ENCODE measurements at places on chromosomes 3 and 15.

- no peak for DNase-seq
Observed at GRCh38 chr3:53478166-53478830, 16.1 kb upstream of the CACNA1D start.

DNA sequence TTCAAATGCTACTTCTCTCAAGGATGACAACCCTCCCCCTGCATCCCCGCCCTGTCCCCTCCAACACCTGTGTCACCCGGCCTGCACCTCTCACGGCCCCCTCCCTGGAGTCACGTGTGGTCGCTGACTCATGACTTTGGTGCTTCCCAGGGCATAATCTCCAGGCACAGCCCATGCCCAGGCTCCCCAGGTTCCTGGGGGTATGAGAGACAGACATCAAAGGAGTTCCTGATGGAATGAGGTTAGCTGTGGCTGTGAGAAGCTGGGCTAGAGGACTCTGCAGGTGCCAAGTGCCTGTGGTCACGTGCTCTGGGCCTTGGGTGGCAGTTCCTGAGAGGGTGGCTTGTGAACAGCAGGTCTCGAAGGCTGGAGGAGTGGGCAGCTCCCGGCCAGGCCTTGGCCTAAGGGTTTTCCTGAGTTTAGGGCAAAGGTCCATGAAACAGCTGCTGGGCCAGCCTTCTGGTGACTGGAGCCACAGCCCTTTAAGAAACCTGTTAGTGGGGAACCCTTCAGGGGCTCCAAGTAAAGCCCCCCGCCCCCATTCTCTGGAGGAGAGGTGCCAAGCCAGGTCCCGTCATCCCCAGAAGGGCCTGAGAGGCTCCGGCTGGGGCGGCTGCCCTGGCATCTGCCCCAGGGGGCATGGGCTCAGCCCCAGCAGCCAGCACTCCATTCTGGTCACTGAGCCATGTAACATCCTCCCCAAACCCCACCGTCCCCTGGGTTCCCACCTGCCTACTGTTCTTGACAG is 230.0 kb downstream of the XXYLT1 start:
- DNase-seq: no peak

- no peak for DNase-seq
Observed at GRCh38 chr3:17459470-17459993, 282.9 kb downstream of the TBC1D5 start.

GRCh38 chr3:69445024-69445423 is 59.1 kb upstream of the FRMD4B start:
- DNase-seq: no peak

DNA sequence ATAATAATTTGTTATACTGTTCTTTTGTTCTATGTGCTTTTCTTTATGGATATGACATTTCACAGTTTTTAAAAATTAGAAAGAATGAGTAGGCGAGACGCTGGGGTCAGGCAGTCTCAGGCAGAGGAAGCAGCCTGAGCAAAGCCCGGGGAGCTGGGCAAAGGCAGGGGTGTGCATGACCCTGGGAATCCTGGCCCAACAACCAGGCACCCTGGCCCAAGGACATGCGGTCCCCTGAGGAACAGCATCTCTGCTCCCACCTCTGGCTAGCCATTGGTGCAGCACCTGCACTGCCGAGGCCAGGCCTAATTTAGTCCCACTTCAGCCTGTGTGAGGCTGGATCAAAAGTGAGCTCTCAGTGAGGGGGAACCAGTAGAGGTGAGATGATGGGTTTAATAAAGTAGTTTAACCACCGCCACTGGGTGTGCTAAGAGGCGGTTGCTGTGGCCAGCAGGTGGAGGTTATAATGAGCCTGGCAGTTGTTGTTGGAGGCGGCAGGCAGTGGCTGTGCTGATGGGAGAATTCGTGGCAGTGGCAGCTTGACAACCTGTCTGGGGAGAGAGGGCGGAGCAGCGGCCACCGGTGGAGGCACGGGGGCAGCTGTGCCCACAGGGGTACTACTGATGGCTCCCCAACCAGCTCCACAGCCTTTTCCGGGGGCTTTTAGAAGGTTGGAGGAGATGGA is 41.5 kb downstream of the PRKCD start:
- no peak for DNase-seq

- DNase-seq: no peak
Observed at GRCh38 chr3:181458857-181459256, 252.9 kb upstream of the SOX2 start.

DNA sequence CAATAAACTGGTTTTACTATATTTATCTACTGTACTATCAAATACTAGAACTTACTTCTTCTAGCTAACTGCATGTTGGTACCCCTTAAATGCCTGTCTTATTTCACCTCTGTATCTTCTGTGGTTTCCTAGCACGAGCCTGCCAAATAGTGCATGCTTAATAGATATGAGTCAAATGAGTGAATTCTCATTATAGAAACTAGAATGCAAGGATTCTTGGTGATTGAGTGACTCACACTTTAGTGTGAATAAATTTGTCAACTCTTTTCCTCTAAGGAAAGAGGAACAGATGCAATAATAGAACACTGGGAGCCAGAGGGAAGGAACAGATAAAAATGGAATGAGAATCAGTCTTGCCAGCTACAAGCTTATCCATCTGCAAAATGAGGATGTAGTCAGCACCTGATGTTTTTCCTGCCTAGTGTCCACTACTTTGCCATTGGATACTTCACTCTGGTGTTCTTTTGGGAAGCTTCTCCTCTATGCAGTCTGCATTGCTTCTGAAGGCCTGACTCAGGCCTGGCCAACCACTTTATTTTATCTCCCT is 189.1 kb upstream of the CADPS start:
- no peak for DNase-seq

GRCh38 chr3:197420115-197420514 is 121.7 kb upstream of the DLG1 start:
- no peak for DNase-seq

- no peak for DNase-seq
Observed at GRCh38 chr15:52054381-52054780, 35.4 kb downstream of the MAPK6 start.

DNA sequence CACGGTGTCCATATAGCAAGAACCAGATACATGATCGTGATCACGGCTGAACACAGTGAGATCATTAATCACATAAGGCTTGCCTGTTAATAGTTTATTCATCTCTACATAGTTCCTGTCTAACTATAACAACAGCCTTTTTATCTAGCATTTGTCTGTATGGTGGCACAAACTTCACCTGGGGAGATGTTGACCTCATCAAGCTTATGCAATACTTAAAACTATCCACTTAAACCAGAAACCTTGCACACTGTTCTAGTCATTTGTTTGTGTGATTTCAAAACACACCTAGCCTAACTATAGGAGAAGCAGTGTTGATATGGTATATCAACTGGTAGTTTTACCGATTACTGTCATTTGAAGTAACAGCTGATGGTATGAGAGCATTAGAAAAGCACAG is 124.8 kb downstream of the VPS13C start:
- DNase-seq: no peak

DNA sequence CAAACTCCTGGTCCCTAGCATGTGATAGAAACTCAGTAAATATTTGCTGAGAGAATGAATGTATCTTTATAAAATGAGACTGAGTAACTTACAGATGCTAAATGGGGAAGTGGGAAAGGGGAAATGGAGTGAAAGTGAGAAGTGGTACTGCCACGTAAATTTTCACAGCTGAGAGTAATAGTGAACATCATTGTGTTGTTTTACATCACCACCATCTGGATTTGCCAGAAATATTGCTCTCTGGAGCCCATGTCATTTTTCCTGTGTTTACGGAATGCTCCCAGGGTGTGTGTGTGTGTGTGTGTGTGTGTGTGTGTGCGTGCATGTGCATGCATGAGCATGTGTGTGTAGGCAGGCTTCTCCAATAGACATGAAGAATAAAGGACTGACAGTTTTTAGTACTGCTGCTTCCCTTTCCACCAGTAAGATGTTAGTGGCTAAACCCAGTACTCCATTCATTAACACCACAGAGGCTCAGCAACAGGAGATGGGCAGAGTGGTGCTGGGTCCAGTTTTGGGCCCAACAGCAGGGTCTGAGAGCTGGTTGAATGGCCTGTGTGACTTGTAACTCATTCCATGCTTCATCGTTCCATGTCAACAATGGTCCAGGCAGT is 57.3 kb downstream of the DIPK2A start:
- no peak for DNase-seq

DNA sequence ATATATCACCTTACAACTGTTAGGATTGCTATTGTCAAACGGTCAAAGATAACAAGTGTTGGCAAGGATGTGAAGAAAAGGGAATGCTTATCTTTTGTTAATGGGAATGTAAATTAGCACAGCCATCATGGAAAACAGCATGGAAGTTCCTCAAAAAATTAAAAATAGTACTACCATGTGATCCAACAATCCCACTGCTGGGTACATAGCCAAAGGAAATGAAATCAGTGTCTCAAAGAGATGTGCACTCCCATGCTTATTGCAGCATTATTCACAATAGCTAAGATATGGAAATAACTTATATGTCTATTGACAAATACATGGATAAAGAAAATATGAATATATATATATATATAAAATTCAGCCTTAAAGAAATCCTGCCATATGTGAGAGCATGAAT is 274.6 kb downstream of the EDEM1 start:
- no peak for DNase-seq

- DNase-seq: peak; percentile 88
Observed at GRCh38 chr3:87227104-87227834, at the start of gene CHMP2B. TSS of gene CHMP2B (plus strand) at chr3:87227309. CDS start at chr3:87227523, 214 bp downstream.

DNA sequence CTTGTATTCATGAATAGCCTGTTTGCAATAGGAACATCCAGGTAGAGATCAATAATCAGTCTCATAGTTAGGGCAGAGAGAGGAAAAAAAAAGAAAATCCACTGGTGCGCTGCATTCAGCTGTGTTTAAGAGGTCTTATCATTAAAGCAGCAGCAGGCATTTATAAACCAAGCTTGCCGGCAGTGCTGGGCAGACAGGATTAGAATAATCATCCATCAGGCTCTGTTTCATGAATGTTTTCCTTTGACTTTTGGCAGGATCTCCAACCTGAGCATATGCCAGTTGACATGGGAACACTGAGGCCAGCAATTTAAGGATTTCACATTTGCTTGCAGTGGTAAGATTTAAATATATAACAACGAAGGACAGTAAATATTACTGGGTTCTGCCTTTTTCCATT is 305.2 kb upstream of the SEMA6D start:
- no peak for DNase-seq

- DNase-seq: no peak
Observed at GRCh38 chr3:157297328-157297915, 137.5 kb upstream of the CCNL1 start.

DNA sequence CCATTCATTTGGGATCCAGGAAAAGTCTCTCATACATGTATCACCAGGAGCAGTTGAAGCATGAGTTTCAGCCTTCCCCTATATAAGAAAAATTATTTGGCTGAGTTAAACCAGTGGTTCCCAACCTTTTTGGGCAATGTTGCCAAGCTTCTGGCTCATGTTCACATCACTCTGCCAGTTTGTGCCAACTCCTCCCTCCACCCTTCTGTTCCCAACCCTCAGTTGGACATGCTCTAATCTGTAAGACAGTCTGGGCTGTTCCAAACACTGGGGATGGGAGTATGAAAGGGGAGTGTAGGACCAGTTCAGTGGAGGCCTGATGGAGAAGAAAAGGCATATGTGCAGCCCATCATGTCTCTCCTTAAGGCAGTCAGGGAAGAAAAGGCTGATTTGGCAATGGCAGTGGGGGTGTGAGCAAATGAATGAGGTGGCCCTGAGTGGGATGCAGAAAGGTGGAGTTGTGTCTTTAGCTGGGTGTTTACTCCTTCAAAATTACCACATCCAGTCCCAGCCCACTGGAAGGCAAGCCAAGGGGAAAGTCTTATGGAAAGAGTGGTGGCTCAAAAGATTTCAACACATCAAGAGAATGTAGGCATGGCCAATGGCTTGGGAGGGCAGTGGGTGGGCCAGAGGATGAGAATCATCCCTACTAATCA is 32.0 kb upstream of the PRICKLE2 start:
- no peak for DNase-seq

DNA sequence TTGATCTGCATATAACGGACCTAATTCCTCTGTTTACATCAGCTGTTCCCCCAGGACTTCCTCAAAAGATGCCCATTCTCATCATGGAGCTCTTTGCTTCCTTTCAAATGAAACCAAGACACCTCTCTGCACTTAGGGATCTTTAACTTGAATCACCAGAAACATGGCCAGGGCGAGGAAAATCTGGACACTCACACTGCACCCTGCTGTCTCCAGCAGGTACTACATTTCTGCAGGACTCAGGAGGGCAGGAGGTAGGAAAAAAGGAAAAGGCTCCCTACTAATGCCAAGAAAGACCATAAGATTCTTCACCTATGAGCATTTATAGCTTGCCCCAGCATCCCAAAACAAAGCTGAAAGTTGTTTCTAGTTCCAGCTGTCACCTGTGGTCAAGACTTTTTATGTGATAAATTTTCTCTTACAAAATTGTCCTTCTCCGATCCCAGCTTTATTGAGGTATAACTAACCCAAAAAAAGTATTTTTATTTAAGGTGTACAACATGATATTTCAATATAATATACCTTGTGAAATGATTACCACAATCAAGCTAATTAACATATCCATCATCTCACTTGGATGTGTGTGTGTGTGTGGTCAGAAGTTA is 87.3 kb upstream of the C15orf61 start:
- peak; percentile 1 for DNase-seq

DNA sequence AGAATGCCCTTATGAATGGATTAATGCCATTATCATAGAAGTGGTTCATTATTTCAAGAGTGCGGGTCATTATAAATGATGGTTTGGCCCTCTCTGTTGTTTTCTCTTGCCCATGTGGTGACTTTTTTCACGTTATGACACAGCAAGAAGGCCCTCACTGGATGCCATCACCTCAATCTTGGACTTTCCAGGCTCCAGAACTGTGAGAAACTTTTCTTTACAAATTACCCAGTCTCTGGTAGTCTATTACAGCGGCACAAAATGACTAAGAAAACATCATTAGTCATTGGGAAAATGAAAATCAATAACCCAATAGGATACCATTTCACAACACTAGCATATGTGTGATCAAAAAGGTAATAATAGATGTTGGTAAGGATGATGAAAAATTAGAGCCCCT is 119.0 kb upstream of the LPP start:
- no peak for DNase-seq

- DNase-seq: no peak
Observed at GRCh38 chr15:73383310-73384189, 14.8 kb upstream of the HCN4 start.

DNA sequence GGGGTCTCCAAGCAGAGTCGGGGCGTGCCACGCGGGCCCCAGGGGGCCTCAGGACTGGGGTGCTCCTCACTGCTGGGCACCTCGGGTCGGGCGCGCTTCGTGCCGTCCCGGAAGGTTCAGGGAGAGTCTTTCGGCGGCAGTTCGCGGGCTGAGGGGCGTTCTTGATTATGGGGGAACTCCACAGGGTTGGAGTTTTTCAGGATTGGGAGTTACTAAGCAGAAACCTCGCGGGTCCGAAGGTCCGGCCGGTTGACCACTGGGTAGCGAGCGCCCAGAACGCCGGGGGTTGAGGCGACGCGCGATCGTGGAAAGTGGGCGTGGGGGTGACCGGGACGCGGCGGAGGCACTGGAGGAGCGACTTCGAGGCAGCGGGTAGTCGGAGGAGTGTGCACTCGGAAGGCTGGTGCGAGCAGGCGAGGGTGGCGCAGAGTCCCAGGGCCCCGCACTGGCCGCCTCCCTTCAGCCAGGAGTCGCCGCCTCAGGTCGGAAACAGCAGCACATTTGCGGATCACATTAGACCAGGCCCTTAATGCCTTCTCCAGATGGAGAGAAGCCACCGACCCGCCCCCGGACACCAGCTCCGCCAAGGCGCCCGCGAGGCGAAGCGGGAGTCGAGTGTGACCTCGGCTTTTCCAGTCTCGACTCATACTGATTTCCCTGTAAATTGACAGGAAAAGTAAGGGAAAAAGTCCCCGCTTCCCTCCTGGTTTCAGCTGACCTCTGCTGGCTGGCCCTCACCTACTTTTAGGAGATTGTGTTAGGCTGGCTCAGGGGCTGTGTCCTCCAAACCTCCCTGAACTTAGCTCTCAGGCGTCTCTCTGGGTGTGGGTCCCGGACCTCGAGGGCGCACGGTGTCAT is 685 bp downstream of the ADAMTSL3 start:
- no peak for DNase-seq
